Stimulated activated CD4-positive, alpha-beta T cell treated with anti-CD3 and anti-CD28 coated beads, Interleukin-12 subunit alpha, Interleukin-12 subunit beta, amount 100 ng/mL, for 4 hours (primary cell): ENCODE measurements at places on chromosomes 2 and 18.

DNA sequence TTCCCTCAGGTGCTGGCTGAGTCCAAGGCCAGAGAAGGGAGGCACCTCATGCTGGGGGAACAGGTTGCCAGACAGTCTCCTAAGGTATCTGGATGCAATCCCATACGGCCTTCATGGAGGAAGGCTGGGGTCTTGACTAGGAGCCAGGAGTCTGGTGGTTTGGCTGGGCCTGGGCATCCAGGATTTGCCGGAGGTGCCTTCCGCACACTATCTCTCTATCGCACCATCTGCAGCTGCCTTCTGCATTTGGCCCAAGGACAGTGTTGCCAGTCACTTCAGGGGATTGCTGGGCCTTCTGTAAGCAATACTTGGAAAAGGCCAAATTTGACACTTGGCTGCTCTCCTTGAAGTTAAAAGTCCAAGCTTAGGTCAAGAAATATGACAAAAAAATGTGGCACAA lies 327.2 kb downstream of the EN1 start:
- no peak for DNase-seq

GRCh38 chr2:235537587-235537986 lies 43.7 kb downstream of the AGAP1 start:
- DNase-seq, result no peak

DNA sequence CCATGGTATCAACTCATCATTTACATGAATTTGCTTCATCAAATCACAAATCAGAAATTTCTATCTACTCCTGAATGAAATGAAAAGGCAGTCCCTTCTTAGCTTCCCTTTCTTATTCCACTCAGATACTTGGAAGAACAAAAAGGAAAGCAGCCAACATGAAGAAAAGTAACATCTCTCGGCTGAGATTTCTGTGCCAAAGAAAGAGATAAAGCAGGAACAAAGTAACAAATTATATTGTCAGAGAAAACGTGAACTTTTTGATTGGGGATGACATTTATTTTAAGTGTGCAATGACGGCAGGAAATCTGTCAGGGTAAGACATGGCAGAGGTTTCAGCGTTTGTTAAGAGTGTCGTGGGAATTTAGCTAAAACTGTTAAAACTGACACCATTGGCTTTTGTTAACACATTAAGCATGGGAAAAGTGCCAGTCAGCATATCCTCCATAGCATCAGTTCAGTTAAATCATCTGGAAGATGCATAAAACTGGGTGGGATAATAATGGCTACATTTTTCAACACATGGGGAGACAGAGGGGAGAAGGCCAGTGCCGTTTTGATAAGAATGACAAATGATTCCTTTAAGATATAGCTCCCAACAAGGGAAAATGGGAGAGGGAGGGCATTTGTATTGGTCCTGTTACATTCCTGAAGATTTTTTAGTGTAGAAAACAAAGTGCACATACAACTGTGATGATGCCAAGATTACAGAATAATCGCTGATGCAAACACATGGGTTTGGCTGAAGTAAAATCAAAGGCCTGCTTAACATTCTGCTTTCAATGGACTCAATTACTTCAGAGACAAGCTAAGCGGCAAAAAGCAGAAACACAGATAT lies 211.6 kb downstream of the ZNF521 start:
- no peak for DNase-seq

DNA sequence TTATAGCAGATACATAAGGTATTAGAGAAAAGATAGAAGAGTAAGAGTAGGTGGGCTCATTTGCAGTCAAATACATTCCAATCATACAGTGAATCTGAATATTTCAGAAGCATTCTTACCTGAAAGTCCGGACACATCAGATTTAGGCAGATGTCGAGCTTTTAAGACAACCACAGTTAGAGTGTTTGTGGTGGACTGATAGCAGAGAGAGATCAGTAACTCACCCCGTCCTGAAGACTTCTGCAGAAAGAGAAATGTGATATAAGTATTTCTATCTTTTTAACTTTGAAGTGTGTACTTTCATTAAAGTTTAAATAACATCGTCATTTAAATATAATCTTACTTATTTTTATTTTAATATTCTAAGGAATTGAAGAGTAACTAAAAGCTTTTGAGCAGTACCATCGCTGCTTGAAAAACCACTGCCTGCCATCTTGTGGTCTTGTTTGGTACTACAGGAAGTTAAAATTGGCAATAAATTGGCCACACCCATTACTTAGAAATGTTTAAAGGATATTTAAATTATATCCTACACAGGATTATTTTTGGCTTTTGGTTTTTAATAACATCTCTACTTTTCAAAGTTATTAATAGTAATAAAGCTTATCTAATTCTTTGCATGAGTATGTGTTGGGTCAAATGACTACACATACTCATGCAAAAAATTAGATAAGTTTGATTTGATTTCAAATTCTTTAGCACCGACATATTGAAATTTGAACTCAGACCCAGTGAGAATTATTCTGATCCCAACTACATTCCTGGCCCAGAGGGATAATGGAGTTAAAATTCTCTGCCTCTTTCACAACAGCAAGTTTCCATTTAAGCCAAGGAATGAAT lies 5.5 kb downstream of the SYT4 start:
- no peak for DNase-seq

DNA sequence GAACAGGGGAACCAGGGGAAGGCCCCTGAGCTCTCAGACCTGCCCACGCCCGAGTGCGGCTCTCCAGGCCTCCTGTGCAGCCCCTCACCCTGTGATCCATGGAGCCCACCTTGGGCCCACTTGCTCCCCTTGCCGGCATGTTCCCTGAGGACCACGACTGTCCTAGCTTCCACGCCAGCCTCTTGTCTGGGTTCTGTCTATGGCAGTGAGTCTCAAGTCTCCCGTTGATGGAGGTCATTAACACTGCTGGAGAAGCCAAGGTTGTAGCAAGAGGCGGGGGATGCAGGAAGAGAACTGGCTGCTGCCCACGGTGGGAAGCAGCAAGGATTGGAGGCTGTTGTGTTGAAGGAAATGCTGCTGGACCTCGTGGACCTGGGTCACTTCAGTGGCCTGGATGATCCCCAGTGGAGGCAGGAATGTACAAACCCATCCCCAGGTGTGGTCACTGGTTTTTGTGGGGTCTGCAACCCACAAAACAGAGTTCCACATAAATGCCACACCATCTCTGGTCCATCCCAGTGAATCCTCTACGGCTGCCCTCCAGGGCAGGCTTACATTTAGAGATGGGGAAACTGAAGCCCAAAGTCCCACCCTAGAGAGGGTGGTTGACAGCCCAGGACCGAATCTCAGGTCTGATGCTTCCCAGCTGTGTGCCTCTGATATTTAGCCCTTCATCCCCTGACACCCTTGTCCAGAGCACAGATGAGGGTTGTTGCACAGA lies 150.3 kb downstream of the NDUFA10 start:
- DNase-seq, result no peak

- no peak for DNase-seq
Observed at GRCh38 chr2:236600892-236601291, 31.3 kb downstream of the ACKR3 start.
